ENCODE measurements at places on chromosomes 1 and 21.
A peak's percentile ranks its signal among the peaks of the same experiment; 100 is the strongest.

DNA sequence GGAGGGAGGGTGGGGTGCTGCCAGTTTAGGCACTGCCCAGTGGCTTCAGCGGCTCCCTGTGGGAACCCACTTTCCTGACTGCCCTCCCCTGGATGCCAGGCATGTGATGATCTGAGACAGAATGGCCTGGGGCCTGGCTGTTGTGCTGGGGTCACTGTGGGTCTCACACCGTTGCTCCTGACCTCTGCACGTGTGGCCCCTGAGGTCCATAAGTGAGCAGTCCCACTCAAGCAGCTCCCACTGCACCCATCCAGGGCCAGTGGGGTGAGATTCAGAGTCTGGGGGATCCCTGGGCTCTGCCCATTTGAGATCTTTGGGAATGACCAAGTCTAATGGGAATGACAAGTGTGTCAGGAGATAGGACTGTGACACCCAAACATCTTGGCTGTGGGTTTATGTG lies 18.0 kb downstream of the PODN start:
- DNase-seq = no peak

DNA sequence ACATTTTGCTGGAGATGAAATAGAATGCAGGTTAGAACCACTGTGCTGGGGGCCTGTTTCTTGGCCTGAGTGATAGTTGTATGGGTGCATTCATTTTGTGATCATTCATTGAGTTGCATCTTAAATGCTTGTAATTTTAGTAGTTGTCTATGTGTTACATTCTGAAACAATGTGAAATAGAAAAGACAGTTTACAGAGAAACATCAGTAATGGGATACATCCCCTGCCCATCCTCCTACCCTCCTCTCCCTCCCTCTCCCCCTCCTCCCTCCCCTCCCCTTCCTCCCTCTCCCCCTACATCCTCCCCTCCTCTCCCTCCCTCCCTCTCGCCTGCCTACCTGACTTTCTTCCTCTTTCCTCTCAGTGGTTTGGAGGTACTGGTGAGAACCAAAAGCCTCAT lies 54.5 kb upstream of the COL6A1 start:
- DNase-seq = no peak

DNA sequence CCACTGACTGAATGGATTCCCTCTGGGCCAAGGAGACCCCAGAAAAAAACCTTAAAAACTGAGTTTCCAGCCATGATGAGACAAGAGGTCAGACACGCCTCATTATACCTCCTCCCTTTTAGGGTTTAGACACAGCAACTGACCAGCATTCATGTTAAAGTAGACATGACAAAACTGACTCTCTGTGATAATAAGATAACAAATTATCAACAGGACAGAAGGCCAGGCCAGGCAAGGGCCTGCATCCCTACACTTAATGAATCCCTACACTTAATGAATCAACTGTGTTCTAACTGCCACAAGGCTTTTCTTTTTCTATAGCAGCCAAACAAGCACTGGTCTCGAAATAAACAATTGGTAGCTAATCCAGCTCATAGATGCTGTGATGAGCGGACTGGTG lies 33.3 kb upstream of the FAM89A start:
- DNase-seq = no peak

- DNase-seq = no peak
Observed at GRCh38 chr1:174090471-174090870, 68.3 kb upstream of the RC3H1 start.

- DNase-seq = no peak
Observed at GRCh38 chr1:166627558-166627957, 211.7 kb upstream of the POGK start.

GRCh38 chr1:206098242-206098919 lies 18.8 kb downstream of the AVPR1B start:
- no peak for DNase-seq

- no peak for DNase-seq
Observed at GRCh38 chr21:41774467-41775148, 7.8 kb upstream of the RIPK4 start.

GRCh38 chr1:7541629-7542028 lies 229.5 kb upstream of the VAMP3 start:
- DNase-seq = no peak

GRCh38 chr1:201020040-201020591 lies 3.4 kb downstream of the KIF21B start:
- peak; percentile 51 for DNase-seq

GRCh38 chr1:231162970-231163829 lies 1.3 kb downstream of the TRIM67 start:
- DNase-seq = no peak

DNA sequence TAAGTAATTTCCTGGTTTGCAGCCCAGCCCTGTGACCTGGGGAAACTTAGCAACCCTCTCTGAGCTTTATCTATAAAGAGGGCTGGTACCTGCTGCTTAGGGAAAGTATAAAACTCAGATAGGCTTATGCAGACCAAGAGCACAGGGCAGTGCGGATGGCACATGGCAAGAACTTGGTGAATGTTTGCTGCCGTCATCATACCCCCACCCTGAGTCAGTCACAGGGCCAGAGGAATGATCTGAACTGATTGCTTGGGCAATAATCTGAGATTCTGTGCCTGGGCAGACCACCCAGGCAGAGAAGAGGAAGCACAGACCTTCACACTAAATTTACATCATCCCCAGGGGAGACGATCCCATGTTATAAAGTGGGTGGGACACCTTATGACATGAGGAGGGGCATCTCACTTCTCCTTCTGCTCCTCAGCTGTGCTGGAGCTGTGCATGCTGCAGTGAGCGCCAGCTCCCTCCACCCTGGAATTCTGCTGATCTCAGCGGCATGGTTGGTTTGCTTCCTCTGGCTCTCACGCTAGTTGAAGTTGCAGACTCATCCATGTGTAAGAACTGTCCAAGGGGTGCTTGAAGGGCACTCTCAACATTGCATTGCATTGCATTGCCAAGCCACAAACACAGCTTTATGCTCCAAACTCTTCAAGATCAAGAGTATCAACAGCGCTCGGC lies 197.1 kb downstream of the AJAP1 start:
- no peak for DNase-seq

- no peak for DNase-seq
Observed at GRCh38 chr1:96236156-96236739, 485.3 kb upstream of the PTBP2 start.

- DNase-seq = no peak
Observed at GRCh38 chr1:100736746-100737145, 17.2 kb downstream of the VCAM1 start.

GRCh38 chr1:154941333-154942013 lies 5.0 kb upstream of the PMVK start:
- DNase-seq = no peak

GRCh38 chr1:89037186-89037585 lies 14.5 kb upstream of the GBP3 start:
- no peak for DNase-seq

- no peak for DNase-seq
Observed at GRCh38 chr1:199956005-199956404, 71.5 kb upstream of the NR5A2 start.

DNA sequence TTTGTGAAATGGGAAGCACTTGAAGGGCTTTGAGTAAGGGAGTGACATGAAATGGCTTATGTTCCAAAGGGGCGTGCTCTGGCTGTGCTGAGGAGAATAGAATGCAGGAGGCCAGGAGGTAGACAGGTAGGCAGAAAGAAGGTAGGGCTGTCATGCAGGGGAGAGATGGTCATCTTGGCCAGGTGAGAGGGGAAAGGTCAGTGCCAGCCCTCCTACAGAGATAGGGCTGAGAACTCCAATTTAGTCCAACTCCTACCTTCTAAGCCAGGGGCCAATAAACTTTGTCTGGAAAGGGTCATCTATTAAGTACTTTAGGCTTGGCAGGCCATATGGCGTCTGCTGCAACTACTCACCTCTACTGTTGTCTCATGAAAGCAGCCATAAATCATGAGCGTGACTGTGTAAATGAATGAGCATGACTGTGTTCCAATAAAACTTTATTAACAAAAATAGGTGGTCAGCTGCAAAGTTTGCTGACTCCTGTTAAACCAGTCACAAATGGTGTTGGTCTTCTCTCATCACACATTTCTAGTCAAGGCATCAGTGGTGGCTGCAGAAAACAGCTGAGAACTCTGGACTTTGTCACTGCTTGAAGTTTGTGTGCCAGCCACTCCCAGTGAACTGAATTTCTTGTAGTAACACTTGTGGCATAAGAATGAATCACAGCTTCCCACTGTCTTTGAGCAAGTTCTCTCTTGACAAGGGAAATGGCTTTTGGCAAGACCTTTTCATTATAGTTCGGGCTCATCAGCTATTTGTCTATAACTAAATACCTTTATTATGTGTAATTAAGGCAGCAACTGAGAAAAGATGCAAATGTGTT lies 32.0 kb upstream of the CD2 start:
- DNase-seq = no peak

DNA sequence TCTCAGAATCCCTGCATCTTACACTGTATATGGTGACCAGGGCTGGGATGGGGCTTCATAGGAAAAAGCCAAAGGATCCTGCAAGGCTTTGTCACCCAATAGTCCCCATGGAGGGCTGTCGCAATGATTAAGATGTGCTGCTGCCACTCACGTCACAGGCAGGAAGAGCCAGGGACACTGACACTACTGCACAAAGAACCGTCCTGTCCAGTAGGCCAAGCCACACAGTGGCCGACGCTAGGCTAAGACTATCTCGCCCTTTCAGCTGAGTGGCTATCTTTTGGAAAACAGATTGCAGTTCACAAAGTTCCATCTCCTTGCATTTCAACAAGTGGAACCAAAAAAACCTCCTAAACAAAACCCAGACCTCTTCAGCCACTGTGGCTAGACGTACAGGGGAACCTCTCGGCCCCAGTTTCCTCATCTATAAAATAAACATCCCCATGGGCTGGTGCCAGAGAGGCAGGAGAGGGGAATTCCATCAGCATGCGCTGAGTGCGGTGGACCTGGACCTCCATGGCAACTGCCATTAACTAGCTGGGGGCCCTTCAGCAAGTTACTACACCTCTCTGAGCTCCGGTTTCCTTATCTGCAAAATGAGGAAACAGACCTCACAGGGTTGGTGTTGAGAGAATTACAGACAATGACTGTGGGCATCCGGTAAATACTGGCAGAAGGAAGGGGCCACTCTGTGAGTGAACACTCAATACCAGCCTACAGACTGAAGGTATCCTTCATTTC lies 8.7 kb downstream of the CAPZB start:
- DNase-seq = peak; percentile 74

DNA sequence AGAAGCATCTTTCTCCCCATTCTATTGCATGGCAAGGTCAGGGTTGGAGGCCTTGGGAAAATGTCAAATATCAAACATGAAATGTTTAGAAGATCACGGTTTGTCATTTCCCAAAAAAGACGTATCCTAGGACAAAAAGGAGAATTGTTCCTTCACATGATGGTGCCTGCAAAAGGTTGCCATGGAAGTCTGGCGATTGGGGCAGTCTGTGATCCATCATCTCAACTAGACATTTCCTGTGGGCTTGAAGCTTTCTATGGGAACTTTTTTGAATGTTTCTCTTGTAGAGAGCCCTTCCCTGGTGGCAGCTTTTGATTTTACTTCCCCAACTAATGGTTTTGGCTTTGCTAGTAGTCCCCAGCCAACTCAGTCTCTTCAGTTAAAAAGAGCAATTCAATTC lies 106.3 kb downstream of the TGFB2 start:
- no peak for DNase-seq

Data from CD4-positive, alpha-beta T cell treated with Interleukin-12 subunit alpha and Interleukin-12 subunit beta, for 1 hour (primary cell).